ENCODE measurements at places on chromosomes 1 and 21. TPM values are rescaled to one million over a fixed set of nuclear protein-coding genes. Genes with fewer than 3 reads are reported as not detected.

The GJA8 gene
- total RNA-seq: not detected

The TNFAIP8L2 gene
- 1.6 TPM for total RNA-seq

The APOBEC4 gene
- not detected for total RNA-seq

The THAP3 gene
- 13.5 TPM for total RNA-seq

The THEM5 gene
- not detected for total RNA-seq

The BCAR3 gene
- 19.9 TPM for total RNA-seq

The HSPB7 gene
- not detected for total RNA-seq

The LCE2A gene
- total RNA-seq: not detected

The SLC9C2 gene
- 0.51 TPM for total RNA-seq

The HES4 gene
- total RNA-seq: 144 TPM

The PLEKHN1 gene
- not detected for total RNA-seq

The BACH1 gene
- total RNA-seq: 49.4 TPM

DNA sequence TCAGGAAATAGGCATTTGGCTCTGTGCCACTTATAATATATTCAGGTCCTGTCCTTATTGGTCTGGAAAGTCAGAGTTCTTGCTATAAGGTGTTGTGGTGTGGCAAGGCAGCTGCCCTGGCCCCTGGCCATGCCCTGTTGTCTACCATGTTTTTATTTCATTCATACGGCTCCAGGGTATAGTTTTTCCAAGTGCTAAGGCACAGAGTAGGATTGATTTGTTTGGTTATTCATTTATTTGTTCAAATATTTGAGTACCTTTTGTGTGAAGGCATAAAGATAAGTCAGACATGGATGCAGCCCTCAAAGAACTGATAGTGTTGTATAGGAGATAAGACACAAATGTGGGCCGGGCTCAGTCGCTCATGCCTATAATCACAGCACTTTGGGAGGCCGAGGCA is 10.1 kb downstream of the ZBTB8B start:
- H3K27ac ChIP-seq: no peak overlapping the region
- no peaks in the 10 kb centered on the region for H3K36me3 ChIP-seq
- H3K4me3 ChIP-seq: no peak overlapping the region

DNA sequence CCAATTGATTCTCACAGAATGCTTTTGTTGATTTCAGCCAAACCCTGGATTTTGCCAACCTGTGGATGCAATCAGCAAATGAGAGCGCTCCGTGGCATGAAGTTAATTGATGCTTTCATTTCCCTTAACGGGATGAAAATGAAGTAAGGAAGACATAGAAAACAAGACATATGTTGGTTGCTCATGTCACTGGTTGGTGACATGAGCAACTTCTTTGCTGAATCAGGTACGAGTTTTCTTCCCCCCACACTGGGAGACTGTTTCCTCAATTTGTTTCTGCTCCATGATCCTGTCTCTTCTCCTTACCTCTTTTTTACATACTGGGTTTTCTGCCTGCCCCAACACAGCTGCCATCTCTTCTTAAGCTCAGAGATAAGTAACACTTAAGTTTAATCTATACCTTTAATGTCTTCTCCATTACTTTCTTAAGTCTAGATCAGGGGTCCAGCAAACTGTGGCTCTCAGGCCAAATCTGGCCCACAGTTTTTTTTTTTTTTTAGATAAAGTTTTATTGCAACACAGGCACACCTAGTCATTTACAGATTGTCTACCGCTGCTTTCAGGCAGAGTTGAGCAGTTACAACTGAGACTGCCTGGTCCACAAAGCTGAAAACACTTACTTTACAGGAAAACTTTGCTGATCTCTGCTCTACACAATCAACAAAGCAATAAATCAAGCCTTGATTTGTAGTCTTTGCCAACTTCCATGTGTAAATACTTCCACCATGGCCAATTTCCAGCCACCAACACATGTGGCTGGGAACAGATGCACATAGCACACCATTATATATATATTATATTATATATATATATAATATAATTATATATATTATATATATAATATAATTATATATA is 13.3 kb downstream of the GPR157 start:
- no peak overlapping the region for H3K27ac ChIP-seq
- H3K4me3 ChIP-seq: no peak overlapping the region
- H3K4me1 ChIP-seq: no peaks in the 10 kb centered on the region
- H3K36me3 ChIP-seq: no peaks in the 10 kb centered on the region

- H3K4me3 ChIP-seq: no peak overlapping the region
- no peak overlapping the region for H3K27ac ChIP-seq
- H3K36me3 ChIP-seq: no peaks in the 10 kb centered on the region
- H3K4me1 ChIP-seq: no peaks in the 10 kb centered on the region
- no peak for DNase-seq
These were observed 275.4 kb upstream of the USP24 start for GRCh38 chr1:55490547-55490946.

DNA sequence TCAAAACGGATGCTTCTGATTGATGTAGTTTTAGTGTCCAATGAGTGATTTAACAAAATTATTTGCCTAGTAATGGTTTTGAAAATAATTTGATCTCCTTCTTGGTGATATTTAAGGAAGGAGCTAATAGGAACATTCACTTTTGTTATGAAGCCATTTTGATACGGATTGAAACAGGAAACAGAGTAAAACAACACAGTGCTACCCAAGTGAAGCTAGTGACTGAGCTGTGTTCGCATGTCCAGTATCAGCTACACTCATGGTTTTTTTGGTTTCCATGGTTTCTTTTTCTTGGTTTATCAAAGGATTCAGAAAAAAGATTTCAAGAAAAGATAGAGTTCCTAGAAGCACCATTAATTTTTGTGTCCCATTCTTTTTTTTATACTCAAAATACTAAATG is 40.1 kb upstream of the PLEKHO1 start:
- H3K36me3 ChIP-seq: peaks cover 16% of the 10 kb centered on the region
- H3K4me3 ChIP-seq: no peak overlapping the region
- no peaks in the 10 kb centered on the region for H3K27me3 ChIP-seq
- H3K27ac ChIP-seq: peak overlapping the region; percentile 78

GRCh38 chr1:225435957-225436392 is 8.1 kb upstream of the LBR start:
- no peaks in the 10 kb centered on the region for H3K4me1 ChIP-seq
- no peak for DNase-seq
- peaks cover 3% of the 10 kb centered on the region for H3K36me3 ChIP-seq
- H3K4me3 ChIP-seq: no peak overlapping the region

DNA sequence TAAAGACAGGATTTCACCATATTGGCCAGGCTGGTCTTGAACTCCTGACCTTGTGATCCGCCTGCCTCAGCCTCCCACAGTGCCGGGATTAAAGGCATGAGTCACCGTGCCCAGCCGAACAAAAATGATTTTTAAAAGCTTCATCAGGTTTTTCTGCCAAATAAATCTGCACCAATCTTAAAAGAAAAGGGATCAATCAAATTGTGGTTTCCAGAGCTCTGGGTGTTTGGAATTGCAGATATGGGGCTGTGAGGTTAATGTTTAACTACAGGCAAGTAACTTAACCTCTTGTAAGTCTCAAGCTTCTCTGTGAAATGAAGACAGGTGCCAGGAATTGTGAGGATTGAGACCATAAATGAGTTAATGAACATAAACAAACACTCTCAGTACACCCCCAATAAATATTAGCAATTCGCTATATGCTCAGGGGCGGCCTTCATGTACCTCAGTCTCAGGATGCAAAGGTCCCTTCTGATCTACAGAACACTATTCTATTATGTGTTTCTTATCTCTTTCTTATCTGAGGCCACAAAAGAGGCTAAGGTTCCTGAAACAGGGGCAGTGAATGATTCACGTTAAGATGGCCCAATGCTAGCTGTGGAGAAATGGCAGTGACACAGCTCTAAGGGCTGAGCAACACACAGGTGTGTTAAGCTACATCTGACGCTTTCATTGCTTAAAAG is 7.1 kb upstream of the GNPAT start:
- no peak for DNase-seq
- H3K27ac ChIP-seq: no peak overlapping the region
- peaks cover 9% of the 10 kb centered on the region for H3K36me3 ChIP-seq
- no peak overlapping the region for H3K4me3 ChIP-seq
- no peaks in the 10 kb centered on the region for H3K27me3 ChIP-seq

GRCh38 chr1:185402930-185403329 is 85.9 kb upstream of the IVNS1ABP start:
- H3K36me3 ChIP-seq: no peaks in the 10 kb centered on the region
- peaks cover 2% of the 10 kb centered on the region for H3K4me1 ChIP-seq
- no peak for DNase-seq
- H3K27me3 ChIP-seq: peaks cover 2% of the 10 kb centered on the region

GRCh38 chr1:88079036-88079435 is 605.0 kb upstream of the PKN2 start:
- no peaks in the 10 kb centered on the region for H3K36me3 ChIP-seq
- no peak overlapping the region for H3K4me3 ChIP-seq
- no peak overlapping the region for H3K27ac ChIP-seq
- DNase-seq: peak; percentile 65

GRCh38 chr1:171984850-171985485 is 143.7 kb downstream of the DNM3 start:
- H3K27ac ChIP-seq: no peak overlapping the region
- peaks cover 17% of the 10 kb centered on the region for H3K4me1 ChIP-seq
- no peak for DNase-seq
- H3K27me3 ChIP-seq: peaks cover 5% of the 10 kb centered on the region
- H3K4me3 ChIP-seq: no peak overlapping the region

DNA sequence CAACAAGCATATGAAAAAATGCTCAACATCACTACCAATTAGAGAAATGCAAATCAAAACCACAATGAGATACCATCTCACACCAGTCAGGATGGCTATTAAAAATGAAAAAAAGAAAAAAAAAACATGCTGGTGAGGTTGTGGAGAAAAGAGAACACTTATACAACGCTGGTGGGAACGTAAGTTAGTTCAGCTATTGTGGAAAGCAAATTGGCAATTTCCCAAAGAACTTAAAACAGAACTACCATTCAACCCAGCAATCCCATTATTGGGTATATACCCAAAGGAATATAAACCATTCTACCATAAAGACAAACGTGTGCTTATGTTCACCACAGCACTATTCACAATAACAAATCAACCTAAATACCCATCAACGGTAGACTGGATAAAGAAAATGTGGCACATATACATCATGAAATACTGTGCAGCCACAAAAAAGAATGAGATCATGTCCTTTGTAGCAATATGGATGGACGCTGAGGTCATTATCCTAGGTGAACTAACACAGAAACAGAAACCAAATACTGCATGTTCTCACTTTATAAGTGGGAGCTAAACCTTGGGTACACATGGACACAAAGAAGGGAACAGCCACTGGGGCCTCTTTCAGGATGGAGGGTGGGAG is 49.5 kb downstream of the LYST start:
- no peaks in the 10 kb centered on the region for H3K27me3 ChIP-seq
- no peak overlapping the region for H3K4me3 ChIP-seq
- H3K4me1 ChIP-seq: no peaks in the 10 kb centered on the region

GRCh38 chr1:3828391-3828790 is 28.6 kb downstream of the CEP104 start:
- H3K36me3 ChIP-seq: peaks cover 45% of the 10 kb centered on the region
- H3K27me3 ChIP-seq: no peaks in the 10 kb centered on the region
- H3K4me1 ChIP-seq: no peaks in the 10 kb centered on the region
- DNase-seq: no peak
- H3K4me3 ChIP-seq: no peak overlapping the region

GRCh38 chr1:56120021-56120420 is 459.3 kb downstream of the PLPP3 start:
- H3K4me1 ChIP-seq: no peaks in the 10 kb centered on the region
- no peak overlapping the region for H3K4me3 ChIP-seq

DNA sequence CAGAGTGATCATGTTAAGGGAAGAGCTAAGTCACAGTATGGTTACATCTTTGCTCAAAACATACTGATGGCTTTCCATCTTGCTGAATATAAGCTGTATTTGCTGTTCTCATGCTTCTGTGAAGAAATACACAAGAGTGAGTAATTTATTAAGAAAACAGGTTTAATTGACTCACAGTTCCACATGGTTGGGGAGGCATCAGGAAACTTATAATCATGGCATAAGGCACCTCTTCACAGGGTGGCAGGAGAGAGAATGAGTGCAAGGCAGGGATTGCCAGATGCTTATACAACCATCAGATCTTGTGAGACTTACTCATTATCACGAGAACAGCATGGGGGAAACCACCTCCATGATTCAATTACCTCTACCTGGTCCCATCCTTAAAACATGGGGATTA is 24.4 kb upstream of the RGS5 start:
- no peak overlapping the region for H3K27ac ChIP-seq
- no peak overlapping the region for H3K4me3 ChIP-seq

DNA sequence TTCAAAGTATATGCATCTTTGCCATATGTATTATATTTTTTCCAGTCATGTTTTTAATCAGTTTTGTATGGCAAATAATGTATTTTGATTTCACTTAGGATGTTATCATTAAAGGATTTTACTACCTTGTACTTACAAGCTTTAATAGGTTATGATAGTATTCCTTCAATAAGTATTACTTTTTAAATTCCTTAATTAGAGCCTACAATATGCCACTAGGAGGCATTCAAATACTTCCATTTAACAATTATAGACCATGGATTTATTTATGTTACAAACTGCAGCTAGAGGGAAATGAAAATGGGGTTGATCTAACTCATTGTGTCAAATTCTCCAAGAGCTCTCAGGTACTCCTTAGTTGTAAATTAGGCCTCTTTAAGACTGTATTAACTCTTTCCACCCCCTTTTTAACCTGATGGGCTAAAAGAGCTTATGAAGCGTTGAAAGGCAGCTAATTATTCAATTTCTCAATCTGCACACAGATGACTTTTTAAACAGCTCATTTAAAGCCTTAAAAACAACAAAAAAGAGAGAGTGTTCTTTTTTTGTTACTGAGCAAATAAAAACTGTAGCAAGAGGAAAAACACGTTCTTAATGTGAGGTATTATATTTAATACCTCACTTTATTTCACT is 156.2 kb downstream of the DENND1B start:
- DNase-seq: no peak
- no peaks in the 10 kb centered on the region for H3K27me3 ChIP-seq
- H3K4me3 ChIP-seq: no peak overlapping the region

DNA sequence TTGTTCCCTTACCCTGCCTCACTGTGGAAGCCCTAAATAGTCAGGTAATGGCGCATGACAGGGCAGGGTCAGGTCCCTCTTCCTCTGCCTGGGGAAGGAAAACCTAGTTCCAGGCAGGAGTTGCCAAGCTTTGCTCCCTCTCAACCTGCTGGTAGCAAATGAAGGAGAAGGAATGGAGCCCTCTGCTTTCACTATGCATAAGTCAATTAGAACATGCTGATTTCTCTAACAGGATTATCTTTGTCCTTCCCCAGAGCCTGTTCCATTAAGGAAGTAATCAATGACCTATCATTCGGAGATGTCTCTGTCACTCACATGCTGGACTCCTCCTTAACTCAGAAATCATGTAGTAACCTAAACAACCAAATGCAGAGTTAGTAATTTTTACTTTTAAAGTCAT is 161.8 kb upstream of the NFIA start:
- H3K4me1 ChIP-seq: peaks cover 24% of the 10 kb centered on the region
- H3K27ac ChIP-seq: no peak overlapping the region

- no peak overlapping the region for H3K4me3 ChIP-seq
- H3K27me3 ChIP-seq: peaks cover 2% of the 10 kb centered on the region
- peaks cover 7% of the 10 kb centered on the region for H3K36me3 ChIP-seq
- H3K4me1 ChIP-seq: no peaks in the 10 kb centered on the region
- no peak overlapping the region for H3K27ac ChIP-seq
These were observed 24.7 kb downstream of the NPHP4 start for GRCh38 chr1:5967351-5968160.

GRCh38 chr1:145916745-145917144 is 1.8 kb downstream of the PEX11B start:
- H3K27ac ChIP-seq: peak overlapping the region; percentile 55
- H3K4me1 ChIP-seq: peaks cover 14% of the 10 kb centered on the region
- no peak for DNase-seq
- peaks cover 37% of the 10 kb centered on the region for H3K36me3 ChIP-seq
- H3K4me3 ChIP-seq: peak overlapping the region; percentile 75
